Neuronal stem cell (in vitro differentiated cells): ENCODE measurements at places on chromosomes 16 and 17.

DNA sequence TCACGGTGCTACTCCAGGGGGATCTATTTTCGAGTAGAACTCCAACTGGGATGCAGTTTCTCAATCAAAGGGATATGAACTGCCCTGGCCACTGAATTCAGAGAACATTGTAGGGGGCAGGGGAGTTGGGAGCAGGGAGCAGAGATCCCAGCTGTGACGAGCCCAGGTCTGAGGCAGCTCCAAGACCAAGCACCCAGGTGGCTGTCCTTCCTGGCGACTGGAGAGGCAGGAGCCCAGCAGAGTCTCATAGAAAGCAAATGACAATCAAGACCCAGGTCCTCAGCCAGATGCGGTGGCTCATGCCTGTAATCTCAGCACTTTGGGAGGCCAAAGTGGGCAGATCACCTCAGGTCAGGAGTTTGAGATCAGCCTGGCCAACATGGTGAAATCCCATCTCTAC, 60.1 kb downstream of the TK2 start:
- peaks cover 8% of the 10 kb centered on the region for H3K4me1 ChIP-seq
- DNase-seq = no peak
- no peak overlapping the region for H3K27ac ChIP-seq
- H3K36me3 ChIP-seq = no peaks in the 10 kb centered on the region

DNA sequence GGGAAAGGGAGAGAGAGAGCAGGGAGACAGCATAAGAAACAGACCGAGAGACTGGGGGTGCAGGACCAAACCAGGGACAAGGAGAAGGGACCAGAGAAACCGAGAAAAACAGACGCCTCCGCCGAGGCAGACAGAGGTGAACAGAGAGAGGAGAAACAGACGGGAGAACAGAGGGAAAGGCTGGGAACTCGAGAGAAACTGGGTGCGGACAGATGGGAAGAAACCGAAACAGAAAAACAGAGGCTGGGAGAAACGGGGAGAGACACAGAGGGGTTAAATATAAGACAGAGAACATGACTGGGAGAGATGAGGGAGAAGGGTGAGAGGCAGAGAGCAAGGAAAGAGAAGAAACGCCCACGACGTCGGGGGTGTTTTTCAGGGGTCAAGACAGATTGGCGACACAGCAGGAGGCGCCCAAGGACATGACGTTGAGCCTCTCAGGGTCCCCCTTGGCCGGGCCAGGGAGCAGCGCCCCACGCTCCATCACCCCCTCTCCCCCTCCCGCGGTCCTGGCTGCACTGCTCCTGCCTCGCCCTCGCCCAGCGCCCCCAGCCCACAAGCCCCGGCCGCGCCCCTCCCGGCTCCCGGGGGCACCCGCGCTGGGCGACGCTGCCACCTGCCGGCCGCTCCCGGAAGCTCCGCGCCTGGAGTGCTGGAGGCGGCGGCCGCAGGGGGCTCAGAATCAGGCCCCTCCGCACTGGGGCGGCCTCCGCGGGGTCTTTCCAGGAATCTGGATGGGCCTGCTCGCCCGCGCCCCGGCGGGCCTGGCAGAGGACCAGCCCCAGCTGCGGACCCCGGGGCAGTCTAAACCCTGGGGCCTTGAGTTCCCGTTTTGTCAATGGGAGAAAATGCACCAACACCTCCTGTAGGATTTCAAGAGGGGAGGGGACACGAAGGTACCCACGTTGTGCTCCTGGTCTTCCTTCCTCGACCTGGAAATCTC, 1.3 kb upstream of the TMEM92 start:
- no peak overlapping the region for H3K4me3 ChIP-seq
- H3K27me3 ChIP-seq = no peaks in the 10 kb centered on the region
- H3K4me1 ChIP-seq = peaks cover 16% of the 10 kb centered on the region
- H3K27ac ChIP-seq = no peak overlapping the region

DNA sequence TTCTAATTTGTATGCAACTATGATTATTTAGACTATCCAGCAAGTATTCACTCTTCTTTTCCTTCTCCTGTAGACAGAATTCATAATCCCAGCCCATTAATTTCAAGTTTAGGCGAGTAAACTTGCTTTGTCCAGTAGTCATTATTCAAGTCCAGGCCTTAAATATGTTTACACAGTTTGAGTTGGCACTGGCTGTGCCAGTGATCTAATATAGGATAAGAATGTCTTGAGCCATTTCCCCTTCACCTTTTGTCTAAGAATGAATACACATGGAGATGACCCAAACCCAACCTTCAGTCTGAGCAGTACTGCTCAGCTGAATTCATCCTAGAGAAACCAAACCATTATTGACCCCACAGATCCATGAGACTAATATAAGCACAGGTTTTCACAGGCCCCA, 930.4 kb upstream of the CDH8 start:
- no peaks in the 10 kb centered on the region for H3K36me3 ChIP-seq
- no peaks in the 10 kb centered on the region for H3K27me3 ChIP-seq
- no peak for DNase-seq
- H3K27ac ChIP-seq = no peak overlapping the region
- no peaks in the 10 kb centered on the region for H3K4me1 ChIP-seq

DNA sequence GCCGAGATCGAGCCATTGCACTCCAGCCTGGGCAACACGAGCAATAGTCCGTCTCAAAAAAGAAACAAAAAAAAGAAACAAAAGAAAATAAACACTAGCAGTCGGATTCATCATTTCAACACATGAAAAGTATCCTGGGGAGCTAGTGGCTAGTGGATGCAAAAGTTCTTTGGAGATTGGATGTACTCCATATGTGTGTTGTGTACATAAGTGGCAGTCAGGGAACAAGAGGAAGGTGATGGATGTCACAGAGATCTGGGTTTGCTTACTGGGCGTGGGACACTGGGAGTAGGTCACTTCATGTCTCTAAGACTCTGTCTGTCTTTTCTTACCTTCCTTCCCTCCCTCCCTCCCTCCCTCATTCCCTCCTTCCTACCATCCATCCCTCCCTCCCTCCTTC, 35.4 kb downstream of the MRC2 start:
- peaks cover 53% of the 10 kb centered on the region for H3K36me3 ChIP-seq
- H3K27me3 ChIP-seq = no peaks in the 10 kb centered on the region
- no peak overlapping the region for H3K27ac ChIP-seq
- no peak for DNase-seq
- H3K4me1 ChIP-seq = peaks cover 11% of the 10 kb centered on the region

GRCh38 chr17:63699638-63700527, at the start of gene LIMD2:
LIMD2 (minus strand) TSS chr17:63700125; CDS start chr17:63699298, 827 bp downstream.
- H3K27me3 ChIP-seq = no peaks in the 10 kb centered on the region
- peaks cover 2% of the 10 kb centered on the region for H3K4me1 ChIP-seq
- DNase-seq = peak; percentile 65

DNA sequence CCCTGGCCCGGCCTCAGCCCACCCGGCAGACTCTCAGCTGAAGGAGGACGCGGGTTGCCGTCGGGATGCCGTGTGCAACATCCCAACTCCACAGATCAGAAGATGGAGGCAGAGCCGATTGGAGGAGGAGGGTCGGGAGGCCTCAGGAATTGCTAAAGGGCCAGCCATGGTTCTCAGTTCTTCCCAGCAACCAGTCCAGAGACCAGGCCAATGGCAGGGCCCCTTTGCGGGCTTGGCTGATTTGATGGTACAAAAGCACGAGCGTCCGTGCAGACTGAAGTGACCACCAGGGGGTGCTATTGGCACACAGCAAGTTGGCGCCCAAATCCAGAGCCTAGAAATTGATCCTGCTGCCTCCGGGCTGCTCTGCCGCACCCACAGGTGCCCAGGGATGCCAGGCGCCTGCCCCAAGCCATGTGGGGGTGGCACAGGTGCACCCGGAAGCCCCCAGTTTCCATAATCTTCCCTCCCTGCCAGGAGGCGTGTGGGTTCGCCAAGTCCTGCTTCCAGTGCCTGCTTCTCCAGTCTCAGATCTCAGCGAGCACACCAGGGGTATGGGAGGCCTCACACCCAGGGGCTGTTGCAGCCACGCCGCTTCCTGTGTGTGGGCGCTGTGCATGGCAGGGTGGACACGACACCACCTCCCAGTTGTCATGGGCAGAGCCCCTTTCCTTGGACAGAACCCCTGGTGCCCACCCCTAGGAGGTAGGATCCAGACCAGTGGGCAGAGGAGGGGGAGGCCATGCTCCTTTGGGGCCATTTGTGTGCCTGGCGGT, 7.1 kb upstream of the TEX19 start:
- no peaks in the 10 kb centered on the region for H3K36me3 ChIP-seq
- no peaks in the 10 kb centered on the region for H3K27me3 ChIP-seq
- no peak overlapping the region for H3K4me3 ChIP-seq
- DNase-seq = peak; percentile 93
- H3K27ac ChIP-seq = no peak overlapping the region
- peaks cover 6% of the 10 kb centered on the region for H3K4me1 ChIP-seq

GRCh38 chr17:61219460-61219859, 180.2 kb upstream of the TBX2 start:
- no peak overlapping the region for H3K4me3 ChIP-seq
- H3K27me3 ChIP-seq = no peaks in the 10 kb centered on the region
- H3K4me1 ChIP-seq = no peaks in the 10 kb centered on the region
- DNase-seq = no peak

- H3K27ac ChIP-seq = no peak overlapping the region
- no peaks in the 10 kb centered on the region for H3K4me1 ChIP-seq
- peaks cover 89% of the 10 kb centered on the region for H3K36me3 ChIP-seq
Observed at GRCh38 chr17:63379636-63380035, 66.5 kb downstream of the CYB561 start.

GRCh38 chr17:81954131-81955057, 6.6 kb downstream of the NOTUM start:
- H3K4me3 ChIP-seq = no peak overlapping the region
- no peaks in the 10 kb centered on the region for H3K4me1 ChIP-seq

DNA sequence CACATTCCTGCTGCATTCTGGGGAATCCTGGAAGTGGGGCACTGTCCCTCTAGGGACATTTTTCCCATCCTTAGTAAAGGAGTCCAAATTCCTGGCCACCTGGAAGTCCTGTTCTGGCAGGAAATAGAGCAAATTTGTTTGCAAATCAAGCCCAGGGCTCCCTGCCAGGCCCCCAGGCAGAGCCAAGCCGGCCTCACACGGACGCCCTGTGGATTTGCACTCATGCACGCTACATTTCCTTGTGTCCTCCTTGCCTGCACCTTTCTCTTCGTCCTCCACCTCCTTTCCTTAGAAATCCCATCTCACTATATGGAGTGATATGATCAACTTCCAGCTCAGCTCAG, 7.0 kb upstream of the CALB2 start:
- H3K36me3 ChIP-seq = no peaks in the 10 kb centered on the region
- no peak overlapping the region for H3K4me3 ChIP-seq
- H3K4me1 ChIP-seq = no peaks in the 10 kb centered on the region
- no peak overlapping the region for H3K27ac ChIP-seq

- no peak overlapping the region for H3K4me3 ChIP-seq
- H3K27ac ChIP-seq = peak overlapping the region; percentile 28
- peaks cover 4% of the 10 kb centered on the region for H3K4me1 ChIP-seq
- no peak for DNase-seq
Observed at GRCh38 chr16:89375021-89375420, 115.3 kb downstream of the ANKRD11 start.

GRCh38 chr16:46850619-46851555, 19.9 kb upstream of the C16orf87 start:
- no peak overlapping the region for H3K27ac ChIP-seq
- no peaks in the 10 kb centered on the region for H3K4me1 ChIP-seq
- H3K4me3 ChIP-seq = no peak overlapping the region
- DNase-seq = no peak
- no peaks in the 10 kb centered on the region for H3K36me3 ChIP-seq

DNA sequence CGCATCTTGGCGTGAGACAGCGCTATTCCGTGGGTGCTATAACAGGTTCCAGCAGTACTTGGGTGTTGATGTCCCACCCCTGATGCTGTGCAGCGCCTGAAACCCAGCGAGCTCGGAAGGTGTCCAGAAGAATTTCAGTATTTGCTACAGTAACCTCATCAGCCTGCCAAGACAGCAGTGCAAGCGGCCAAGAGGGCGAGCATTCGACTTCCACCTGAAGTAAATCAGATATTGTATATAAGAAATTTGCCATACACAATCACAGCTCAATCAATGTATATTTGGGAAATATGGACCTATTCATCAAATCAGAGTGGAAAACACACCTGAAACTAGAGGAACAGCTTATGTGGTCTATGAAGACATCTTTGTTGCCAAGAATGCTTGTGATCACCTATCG, 13.0 kb downstream of the APPBP2 start:
- H3K4me1 ChIP-seq = no peaks in the 10 kb centered on the region
- no peak for DNase-seq
- no peak overlapping the region for H3K4me3 ChIP-seq
- no peaks in the 10 kb centered on the region for H3K27me3 ChIP-seq

GRCh38 chr16:88640498-88641247, 2.3 kb downstream of the IL17C start:
- H3K27ac ChIP-seq = no peak overlapping the region
- DNase-seq = no peak
- peaks cover 8% of the 10 kb centered on the region for H3K4me1 ChIP-seq
- no peaks in the 10 kb centered on the region for H3K27me3 ChIP-seq

GRCh38 chr17:77312786-77313599, 172.2 kb downstream of the SEC14L1 start:
- H3K27me3 ChIP-seq = no peaks in the 10 kb centered on the region
- H3K4me1 ChIP-seq = peaks cover 17% of the 10 kb centered on the region
- no peaks in the 10 kb centered on the region for H3K36me3 ChIP-seq
- H3K27ac ChIP-seq = peak overlapping the region; percentile 25
- no peak overlapping the region for H3K4me3 ChIP-seq

DNA sequence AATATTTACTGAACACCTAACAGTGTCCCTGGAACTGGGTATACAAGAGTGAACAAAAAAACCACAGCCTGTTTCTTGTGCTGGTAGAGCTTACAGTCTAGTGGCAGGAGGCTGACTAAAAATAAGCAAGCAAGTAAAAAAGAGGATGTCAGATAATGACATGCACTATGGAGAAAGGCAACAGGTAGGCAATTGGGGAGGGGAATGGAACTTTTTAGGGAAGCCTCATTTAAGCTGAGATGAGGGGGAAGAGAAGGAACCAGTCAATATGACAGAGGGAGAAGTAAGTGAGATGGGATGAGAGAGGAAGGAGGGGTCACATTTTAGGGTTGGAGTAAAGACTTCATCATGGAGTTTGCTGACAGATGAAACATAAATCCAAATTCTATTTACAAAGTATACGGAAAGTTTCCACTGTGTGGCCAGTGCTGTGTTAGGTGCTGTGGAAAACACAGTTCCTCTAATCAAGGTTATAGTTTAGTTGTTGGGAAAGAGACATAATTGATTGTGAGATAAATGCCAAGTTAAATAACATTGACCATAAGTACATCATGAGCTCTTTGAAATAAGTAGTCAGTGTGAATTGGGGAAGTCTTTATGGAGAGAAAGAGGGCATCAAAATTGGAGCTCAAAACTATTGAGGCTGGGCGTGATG, 251.4 kb downstream of the FTO start:
- H3K36me3 ChIP-seq = no peaks in the 10 kb centered on the region
- H3K27me3 ChIP-seq = no peaks in the 10 kb centered on the region
- no peak overlapping the region for H3K27ac ChIP-seq
- H3K4me1 ChIP-seq = peaks cover 3% of the 10 kb centered on the region

GRCh38 chr17:82767041-82767754, 15.3 kb downstream of the TBCD start:
- H3K27me3 ChIP-seq = no peaks in the 10 kb centered on the region
- no peak overlapping the region for H3K4me3 ChIP-seq
- H3K4me1 ChIP-seq = no peaks in the 10 kb centered on the region
- no peak for DNase-seq
